Activated CD8-positive, alpha-beta T cell treated with anti-CD3 and anti-CD28 coated beads, Interleukin-2, amount 10 ng/mL, durations not matched to agents 7 days and 5 days (primary cell): ENCODE measurements at places on chromosomes 6 and 20.

GRCh38 chr6:31351033-31351380, 6.0 kb downstream of the HLA-B start:
- no peak for DNase-seq

DNA sequence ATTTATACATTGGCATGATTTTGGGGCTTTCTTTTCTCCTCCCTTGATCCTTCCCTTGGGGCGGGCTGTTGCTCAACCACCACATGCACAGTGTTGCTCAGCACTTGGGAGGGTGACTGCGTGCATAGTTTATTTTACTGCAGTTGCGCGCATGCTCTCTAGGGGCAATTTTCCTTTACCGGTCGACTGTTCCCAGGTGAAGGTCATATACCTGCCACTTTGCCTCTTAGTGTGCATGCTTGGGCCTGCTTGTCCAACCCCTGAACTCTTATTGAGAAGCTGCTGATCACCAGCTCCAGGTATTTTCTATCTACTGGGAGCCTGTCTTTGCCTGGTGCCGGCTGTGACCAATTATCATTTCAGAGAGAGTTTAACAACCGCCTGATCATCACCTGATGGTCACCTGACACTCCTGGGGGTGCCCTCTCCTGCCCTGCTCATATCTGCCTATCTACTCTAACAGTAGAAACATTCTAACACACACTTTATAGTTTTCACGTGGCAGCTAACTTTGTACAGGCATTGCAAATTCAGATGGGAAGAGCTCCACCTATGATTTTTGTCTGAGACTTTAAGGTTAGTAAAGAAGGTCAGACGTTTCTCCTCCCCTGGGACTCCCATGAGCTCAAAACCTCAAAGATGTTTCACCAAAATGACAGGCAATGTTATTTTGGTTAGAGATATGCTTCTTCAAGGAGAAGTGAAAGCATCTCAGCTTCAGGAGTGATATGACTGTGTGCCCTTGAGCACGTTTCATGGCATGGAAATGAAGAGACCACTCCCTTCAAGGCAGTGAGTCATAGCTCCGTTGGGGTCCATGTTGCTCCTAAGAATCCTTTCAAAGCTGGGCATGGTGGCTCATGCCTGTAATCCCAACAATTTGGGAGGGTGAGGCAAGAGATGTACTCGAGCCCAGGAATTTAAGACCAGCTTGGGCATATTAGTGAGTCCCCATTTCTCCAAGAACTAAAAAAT, 227.5 kb upstream of the MYLIP start:
- DNase-seq = peak; percentile 29

GRCh38 chr6:108797951-108798669, 50.1 kb upstream of the ARMC2 start:
- no peak for DNase-seq

- no peak for DNase-seq
These were observed 87.3 kb downstream of the PTPRT start for GRCh38 chr20:43102394-43102793.

DNA sequence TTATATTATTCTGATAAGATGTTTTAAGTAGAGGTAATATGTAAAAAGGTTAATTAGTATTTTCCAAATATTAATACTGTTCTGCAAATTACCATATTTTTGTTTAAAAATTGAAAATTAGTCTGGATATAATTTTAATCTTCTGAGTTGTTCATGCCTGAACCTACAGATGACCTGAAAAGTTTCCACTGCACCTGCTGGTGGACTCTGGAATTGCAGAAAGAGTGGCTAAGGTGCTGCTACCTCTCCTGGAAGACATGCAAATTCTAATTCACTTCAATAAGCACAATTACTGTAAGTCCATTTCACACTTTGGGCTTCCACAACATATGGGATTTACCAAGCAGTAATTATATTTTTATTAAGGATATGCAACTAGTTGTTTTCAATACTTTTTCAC, 77.7 kb upstream of the OLIG3 start:
- DNase-seq = peak; percentile 78

GRCh38 chr6:34904990-34905613, 16.0 kb downstream of the ANKS1A start:
- DNase-seq = peak; percentile 28

DNA sequence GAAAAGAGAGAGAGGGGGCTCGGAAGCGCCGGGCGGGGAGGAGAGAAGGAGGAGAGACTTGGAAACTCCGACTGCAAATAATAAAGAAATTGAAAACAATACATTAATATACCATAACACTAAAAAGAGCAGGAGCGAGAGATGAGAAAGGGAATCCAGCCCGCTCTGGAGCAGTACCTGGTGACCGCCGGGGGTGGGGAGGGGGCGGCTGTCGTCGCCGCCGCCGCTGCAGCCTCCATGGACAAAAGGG, 338 bp downstream of the E2F3 start:
- no peak for DNase-seq

- DNase-seq = no peak
These were observed 35.3 kb downstream of the YTHDF1 start for GRCh38 chr20:63180569-63181185.

DNA sequence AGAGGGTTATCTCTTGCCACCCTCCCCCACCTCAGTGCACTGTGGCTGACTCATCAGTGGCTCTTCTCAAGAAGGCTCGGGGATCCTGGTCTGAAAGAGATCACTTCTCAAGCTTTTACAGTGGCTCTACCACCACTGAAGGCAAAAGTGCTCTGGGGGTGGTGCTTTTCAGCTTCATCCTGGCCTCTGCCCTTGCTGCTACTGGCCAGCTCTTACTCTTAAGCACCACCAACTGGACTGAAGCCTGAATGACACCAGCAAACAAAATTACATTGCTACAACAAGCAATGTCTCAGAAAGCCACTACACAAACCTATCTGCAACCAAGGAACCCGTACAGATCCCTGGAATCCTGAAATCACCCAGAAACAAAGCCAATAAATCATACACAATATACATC, 402.1 kb downstream of the EPHA7 start:
- no peak for DNase-seq
